Stimulated activated CD4-positive, alpha-beta T cell treated with anti-CD3 and anti-CD28 coated beads, TNF-alpha, amount 100 ng/mL, for 1 hour (primary cell): ENCODE measurements at places on chromosomes 5 and 9.

GRCh38 chr9:124353166-124353768, 62.0 kb downstream of the PSMB7 start:
- no peak for DNase-seq

DNA sequence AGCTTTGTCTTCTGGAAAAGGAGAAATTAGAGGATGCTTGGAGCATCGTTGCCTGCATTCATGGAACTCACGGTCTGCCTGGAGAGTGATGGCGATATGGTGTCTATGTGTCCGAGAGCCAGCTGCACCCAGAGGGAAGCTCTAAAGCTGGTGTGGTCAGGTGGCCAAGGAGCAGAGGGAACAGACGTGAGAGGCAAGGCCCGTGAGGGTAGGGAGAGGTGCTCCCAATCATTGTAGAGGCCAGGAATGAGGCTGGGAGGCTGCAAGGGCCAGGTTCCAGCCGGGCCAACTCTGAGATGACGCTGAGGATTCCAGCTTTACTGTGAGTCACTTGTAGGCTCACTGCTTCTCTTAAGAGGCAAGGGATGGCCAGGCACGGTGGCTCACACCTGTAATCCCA, 7.6 kb downstream of the FGD3 start:
- DNase-seq = no peak

GRCh38 chr5:115386657-115387056, 90.2 kb upstream of the CCDC112 start:
- no peak for DNase-seq

DNA sequence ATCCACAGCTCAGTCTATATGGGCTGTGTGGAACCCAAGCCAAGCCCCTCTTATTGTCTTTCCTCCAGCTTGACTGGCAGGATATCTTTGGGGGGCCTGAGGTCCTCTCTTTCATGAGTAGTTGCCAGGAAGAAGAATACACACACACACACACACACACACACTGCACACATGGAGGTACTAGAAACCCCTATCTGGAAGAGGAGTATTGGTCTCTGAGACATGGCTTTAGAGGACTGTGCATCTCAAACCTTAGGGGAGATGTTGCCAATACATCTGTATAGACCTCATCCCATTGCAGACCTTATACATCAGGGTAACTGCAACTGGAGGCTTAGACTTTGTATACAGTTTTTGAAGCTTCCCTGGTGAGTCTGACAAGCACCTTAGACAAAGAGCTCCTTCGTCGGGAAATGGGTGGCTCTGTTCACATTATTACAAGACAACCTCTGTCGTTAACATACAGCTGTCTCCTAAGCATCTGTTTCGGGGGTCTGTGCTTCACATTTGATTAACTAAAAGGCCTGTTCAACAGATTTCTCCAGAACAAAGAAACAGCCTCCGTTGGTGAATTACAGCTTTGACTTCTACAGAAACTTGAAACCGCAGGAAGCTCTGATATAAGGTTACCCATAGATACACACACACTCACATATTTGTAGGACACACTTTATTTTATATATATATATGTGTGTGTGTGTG, 5.5 kb upstream of the ENTREP1 start:
- DNase-seq = no peak

- no peak for DNase-seq
These were observed 37.2 kb upstream of the SMIM32 start for GRCh38 chr5:136230176-136230575.

GRCh38 chr5:40984884-40985283, 75.6 kb downstream of the C7 start:
- no peak for DNase-seq
